T-cell (primary cell): ENCODE measurements at places on chromosomes 7 and 10.

- no peak for DNase-seq
Observed at GRCh38 chr7:6026820-6027311, 4.3 kb upstream of the ANKRD61 start.

DNA sequence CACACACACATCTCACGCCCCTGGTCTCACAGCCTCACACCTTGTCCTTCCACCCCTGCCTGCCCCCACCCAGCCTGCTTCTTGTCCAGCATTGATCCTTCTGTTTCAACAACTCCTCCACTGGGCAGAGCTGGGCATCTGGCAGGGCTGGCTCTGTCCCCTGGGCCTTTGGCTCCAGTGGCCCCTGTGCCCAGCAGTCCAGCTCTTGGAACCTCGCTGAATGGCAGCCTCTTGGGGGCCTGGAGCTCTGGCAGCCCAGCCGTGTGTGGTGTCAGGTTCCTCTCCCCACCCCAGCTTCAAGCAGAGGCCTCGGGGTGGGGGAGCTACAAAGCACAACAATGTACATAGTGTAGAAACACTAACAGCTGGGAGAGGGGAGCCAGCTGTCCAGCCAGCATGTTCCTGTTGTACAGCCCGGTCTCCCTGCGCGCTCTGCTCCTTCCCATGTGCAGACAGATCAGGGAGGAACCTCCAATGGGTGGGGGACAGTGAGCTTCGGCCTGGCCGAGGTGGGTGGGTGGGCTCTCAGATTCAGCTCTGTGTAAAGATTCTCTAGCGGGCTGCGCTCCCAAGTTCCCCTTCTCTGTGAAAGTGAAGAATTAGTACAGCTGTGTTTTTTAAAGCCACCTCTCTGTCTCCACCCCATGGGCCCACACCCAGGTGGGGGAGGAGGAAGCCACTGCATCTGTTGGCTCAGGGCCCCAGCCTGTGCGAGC, 19.4 kb downstream of the ZMIZ2 start:
- DNase-seq, result peak; percentile 30

DNA sequence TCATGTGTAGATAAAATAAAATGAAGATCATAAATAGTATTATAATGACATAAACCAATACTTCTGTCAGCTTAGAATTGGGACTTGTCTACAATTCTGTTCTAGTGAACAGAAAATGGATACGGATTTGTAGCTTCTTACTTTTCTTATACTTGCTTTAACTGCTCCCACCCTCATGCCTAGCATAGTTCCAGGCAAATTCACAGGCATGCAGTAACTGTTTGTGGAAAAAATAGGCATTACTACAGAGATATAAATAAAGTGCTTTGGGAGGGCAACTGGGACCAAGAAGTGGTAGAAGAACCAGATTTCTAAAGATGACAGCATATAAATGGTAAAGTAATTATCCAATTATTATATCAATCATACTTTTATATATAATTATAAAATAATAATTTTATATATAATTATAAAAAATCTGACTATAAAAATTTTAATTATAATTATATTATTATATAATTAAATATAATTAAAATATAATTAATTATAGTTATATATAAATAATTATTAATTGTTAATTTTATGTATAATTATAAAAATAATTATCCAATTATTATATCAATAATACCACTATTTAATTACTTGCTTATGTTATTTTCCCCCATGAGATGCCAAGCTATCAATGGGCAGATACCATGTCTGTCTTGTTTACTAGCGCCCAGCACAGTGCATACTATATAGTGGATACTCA, 144.1 kb downstream of the NOC3L start:
- DNase-seq, result no peak

DNA sequence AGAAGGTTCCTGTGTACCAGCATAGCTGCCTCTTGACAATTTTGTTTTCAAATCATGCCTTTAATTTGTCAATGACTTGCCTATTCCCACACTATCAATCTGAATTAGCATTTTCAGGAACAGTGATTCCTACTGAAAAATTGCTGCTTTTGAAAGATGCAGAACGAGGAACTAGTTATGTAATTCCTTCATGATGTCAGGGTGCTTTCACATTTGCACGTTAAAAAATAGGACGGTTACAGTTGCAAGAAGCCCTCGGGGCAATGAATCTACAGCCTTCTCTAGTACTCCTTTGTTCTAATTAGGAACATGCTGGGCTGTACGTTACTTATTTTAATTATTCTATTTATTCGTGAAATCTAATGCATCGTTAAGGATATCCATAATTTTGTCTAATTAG, 253.9 kb downstream of the OTUD1 start:
- no peak for DNase-seq

DNA sequence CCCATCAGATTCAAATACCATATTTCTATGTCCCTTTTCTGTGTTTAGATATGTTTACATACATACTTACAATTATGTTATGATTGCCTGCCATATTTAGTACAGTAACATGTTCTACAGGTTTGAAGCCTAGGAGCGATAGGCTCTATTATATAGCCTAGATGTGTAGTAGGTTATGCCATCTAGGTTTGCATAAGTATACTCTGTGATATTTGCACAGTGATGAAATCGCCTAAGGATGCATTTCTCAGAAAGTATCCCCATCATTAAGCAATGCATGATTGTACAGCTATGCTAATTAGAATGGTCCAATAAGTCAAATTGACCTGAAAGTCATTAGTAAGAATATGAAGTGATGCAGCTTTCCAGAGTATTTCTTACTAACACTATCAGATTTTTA, 1171.7 kb upstream of the LRRTM3 start:
- no peak for DNase-seq

DNA sequence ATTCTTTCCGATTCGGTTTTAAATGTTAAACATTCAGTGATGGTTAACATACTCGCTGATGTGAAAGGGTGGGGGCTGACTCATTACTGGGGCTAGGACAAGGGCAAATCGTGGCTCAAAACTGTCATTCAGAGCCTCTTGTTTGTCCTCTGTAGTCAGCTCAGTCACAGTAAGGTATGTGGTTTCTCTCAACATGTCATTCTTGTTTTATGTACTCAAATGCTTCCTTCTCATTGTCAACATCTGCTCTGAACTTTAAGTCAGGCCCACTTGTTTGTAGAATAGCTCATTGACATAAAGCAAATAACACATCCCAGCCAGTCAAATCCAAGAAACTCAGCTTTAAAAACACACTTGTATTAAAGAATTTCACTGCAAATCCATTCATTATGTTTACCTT, 7.3 kb downstream of the SLC16A9 start:
- DNase-seq, result no peak

DNA sequence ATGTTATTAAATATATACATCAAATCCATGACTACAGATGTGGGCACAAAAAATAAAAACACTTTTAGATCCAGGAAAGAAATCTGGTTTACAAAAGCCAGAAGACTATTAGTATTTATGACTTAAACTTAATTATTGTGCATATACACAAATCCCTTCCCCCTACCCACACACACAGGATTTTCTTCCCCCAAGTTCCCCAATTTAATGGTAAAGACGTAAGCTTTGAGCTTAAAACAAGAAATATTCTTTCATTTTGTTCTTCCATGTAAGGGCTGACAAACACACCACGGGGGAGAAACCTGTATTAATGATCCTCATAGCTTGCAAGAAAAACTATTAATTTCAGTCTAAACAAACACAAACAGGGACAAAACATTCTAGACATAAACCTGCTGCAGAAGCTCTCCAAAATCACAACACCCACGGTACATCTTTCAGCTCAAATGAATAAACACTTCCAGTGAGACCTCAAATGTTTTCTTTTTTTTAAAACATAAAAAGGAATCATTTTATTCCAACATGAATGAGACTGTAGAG, 28.5 kb downstream of the OSBPL3 start:
- no peak for DNase-seq

- DNase-seq, result no peak
Observed at GRCh38 chr10:7231509-7232414, 179.1 kb downstream of the SFMBT2 start.

DNA sequence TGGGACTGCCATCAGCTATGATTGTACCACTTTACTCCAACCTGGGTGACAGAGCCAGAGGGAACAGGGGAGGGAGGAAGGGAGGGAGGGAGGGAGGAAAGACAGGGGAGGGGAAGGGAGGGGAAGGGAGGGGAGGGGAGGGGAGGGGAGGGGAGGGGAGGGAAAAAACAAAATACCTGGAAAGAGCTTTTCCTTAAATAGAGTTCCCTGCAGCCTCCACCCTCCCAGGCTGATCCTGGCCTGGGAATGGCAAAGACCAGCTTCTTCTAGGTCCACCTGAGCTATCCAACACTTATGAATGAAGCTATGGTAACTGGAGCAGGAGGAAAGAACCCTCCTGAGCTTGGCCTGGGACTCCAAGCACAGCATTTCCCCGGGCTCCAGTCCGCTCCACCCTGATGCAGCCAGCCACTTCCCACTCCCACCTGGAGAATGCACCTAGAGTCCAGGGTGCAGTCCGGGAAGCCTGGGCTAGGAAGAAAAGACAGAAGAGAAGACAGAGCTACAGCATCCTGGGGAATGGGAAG, 66.1 kb downstream of the GRID1 start:
- no peak for DNase-seq

DNA sequence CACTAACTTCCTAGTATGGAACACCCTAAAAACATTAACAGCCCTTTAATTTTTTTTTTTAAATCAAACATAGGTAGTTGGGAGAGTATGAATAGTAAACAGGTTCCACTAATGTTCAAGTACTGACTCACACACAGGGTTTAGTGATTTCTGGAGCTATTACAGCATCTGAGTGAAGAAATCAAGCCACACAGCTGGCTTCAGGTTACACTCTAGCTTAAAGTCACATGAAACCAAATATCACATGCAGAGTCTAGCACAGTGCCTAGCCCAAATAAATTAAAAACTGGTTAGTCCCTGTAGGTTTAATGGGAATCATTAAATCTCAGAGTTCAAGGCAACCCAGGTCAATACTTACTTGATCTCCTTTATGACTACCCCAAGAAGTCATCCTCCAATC, 11.6 kb downstream of the PANK1 start:
- DNase-seq, result no peak

DNA sequence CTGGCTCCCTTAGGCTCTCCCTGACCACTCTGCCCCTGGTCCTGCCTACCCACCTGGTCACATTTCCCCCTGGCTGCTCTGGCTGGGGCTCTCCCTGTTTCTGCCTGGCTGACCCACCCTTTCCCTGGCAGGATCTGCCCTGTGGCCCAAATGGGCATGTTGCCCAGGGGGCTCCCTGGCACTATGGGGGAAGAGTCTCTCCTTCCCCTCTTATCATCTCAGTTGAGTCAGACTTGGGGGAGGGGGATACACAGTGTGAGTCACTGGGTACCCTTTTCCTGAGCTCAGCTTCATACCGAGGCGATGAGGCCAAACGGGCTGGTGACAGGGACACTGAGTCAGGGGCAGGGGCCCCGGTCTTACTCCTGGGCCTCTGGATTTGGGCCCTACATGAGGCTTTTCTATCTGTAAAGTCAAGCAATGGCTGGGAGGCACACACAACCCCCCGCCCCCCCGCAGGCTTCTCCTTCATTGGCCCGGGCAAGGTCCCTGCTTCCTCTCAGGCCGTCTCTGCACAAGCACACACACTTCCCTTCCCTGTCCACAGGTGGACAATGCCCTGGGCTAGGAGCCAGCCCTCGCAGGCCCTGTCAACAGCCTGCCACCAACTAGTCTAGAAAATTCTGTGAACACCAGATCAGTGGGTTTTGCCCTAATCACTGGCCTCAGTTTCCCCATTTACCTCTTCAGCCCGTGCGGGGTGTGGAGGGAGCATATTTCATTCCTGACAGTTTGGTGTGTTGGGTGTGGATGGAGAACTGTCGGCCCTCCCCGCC, 627 bp upstream of the FLNC start:
- no peak for DNase-seq
